ENCODE measurements at places on chromosomes 1 and 21.

DNA sequence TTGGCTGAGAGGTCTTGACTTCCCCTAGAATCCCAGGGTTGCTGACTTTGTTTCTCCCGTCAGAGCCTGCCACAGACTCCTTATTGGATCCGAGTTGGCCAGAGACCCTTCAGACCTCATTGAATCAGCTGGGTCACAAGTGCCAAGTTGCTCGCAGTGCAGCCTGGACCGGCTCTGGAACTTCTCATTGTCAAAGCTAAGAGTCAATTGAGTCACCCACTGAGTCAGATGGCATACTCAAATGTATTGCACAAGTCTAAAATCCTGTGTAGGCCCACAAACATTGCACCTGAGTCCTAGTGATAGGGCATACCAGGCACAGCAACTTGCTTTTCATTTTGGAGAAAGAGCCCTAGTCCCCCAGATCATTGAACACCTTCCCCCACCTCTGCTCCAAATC lies 20.4 kb upstream of the SCAF4 start:
- no peak for DNase-seq

- no peak for DNase-seq
These were observed 106.0 kb downstream of the ESRRG start for GRCh38 chr1:216617081-216617875.

DNA sequence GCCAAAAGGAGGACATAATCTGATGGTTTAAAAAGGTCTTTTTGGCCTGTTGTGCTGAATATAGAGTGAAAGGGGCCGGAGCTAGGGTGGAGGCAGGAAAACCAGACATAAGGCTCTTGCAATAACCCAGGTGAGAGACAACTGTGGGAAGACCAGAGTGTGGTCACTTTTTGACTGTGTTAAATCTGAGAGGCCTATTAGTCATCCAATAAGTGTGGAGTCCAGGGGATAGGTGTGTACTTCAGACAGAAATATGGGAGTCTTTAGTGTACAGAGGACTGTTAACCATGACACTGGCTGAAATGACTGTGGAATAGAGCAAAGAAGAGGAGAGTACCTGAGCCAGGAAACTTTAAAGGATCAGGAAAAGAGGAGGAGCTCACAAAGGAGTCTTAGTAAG lies 89.3 kb downstream of the VAV3 start:
- no peak for DNase-seq

DNA sequence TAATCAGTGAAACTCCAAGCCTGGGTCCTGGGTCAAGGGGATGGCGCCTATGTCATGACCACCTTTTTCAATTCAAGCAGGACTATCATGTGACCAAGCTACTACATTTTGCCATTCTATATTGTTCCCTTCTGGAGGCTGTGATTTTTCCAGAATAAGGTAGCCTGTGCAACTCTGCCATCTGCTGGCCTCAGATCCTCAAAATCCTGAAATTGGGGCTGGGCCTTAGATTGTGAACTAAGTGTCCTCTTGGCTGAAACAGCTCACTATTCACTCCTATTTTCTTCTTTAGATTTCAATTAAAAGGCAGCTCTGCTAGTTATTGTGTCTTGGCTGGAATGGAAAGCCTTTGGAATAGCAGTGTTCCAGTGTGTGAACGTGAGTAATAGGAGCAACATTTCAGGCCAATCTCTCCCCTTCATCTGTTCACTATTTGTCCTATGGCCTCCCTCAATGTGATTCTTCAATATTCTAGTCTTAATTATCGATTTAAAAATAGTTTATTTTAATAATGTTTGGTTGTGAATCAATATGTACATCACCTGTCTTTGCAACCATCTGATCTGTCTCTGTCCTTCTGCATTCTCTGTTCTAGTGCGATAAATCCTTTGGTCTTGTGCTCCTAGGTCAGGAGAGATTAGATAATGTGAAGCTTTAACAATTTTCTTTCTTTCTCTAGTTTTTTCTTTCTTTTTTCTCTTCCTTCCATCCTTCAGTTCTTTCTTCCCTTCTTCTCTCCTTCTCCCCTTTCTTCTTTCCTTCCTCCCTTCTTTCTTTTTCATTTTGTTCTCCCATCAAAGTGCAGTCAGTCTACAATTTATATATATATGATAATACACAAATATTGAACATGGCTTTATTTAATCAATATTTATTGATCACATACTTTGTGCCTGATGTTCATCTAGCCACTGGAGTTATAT lies 69.8 kb downstream of the CR1 start:
- no peak for DNase-seq

DNA sequence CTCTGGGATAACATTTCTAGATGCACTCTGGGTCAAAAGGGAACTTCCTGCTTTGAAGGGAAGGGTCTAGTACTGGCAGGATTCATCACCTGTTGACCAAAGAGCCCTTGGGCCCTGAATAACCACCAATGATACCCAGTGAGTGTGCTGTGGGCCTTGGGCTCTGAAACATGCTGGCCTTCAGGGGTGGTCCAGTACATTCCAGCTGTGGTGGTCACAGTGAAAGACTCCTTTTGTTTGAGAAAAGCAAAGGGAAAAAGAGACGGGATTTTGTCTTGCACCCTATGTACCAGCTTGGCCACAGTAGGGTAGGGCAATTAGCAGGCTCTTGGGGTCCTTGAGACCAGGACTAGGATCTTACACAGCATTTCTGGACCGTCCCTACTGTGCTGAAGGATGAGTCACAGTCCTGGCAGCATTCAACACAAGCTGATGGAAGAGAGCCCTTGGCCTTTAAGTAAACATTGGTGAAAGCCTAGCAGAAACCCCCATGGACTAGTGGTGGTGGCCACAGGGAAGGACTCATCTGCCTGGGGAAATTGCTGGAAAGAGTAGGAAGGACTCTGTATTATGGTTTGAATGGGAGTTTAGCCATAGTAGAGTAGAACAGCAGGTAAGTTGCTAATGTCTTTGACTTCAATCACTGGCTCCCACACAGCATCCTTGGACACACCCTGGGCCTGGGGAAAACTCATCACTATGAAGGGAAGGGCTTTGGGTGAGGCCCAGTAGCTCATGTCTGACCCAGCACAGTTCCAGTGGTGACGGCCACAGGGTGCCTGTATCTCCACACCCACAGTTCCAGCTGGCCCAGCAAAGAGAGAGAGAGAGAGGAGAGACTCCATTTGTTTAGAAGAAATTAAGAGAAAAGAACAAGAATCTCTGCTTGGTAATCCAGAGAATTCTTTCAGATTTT lies 87.5 kb downstream of the COL24A1 start:
- no peak for DNase-seq

- no peak for DNase-seq
These were observed 27.0 kb upstream of the BTG2 start for GRCh38 chr1:203278082-203278884.

- DNase-seq = peak; percentile 7
These were observed 75.8 kb downstream of the ARHGEF16 start for GRCh38 chr1:3530086-3530925.

DNA sequence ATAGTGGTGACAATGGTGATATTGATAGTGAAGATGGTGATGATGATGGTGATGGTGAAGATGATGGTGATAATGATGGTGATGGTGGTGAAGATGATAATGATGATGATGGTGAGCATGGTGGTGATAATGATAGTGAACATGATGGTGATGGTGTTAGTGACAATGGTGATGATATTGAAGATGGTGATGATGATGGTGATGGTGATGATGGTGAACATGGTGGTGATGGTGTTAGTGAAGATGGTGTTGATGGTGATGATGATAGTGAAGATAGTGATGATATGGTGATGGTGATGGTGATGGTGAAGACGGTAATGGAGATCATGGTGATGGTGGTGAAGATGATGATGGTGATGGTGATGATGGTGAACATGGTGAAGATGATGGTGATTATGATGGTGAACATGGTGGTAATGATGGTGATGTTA lies 259.2 kb downstream of the MATN1 start:
- DNase-seq = no peak

DNA sequence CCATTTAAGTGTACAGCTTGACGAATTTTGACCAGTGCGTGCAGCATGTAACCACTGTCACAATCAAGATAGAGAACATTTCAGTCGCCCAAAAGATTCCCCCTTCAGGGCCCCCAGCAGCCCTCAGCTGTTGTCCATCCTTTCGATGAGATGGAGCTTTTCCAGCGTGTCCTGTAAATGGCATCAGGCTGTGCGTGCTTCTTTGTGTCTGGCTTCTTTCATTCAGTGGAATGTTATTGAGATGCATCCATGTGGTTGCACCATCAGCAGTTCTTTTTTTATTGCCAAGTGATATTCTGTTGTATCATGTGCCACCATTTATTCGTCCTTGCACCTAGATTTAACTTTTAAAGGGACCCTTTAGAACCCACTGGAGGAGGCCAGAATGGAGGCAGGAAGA lies 21.9 kb downstream of the UBE2Q1 start:
- DNase-seq = no peak

DNA sequence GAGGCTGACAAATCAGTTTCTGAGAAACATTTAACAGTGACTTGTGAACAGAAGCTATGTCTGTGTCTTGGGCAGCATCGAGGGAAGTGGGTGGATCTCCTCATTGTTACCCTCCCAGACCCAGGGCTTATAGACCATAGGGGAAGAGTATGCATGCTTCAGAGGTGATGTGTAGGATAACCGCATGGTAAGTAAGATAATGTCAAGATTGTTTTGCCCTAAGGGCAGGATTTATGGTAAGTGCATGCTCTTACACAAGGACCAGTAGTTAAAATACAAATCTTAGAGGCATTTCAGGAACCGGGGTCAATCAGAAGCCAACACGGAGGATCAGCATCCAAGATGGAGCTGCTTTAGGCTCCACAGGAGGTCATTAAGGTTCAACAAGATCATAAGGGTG lies 7.7 kb upstream of the PRMT2 start:
- no peak for DNase-seq

DNA sequence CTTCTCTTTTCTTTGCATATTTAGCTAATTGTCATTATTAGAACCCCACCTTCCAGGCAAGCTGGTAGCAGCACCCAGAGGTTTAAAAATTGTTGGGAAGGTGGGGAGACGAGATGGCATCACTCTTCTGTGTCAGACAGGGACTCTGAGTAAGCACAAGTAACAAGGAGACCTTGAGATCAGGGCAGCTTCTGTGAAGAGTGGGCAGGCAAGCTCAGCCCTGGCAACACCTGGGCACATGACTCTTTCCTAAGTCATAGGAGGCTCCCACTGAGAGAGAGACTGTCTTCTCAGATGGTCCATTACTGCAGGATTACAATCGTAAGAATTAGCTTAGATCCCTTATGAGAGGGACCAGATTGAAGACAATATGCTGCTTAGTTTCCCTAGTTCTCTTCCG lies 183.5 kb downstream of the BRINP2 start:
- DNase-seq = no peak

- peak; percentile 43 for DNase-seq
These were observed 33.4 kb downstream of the QSOX1 start for GRCh38 chr1:180188091-180188506.

- DNase-seq = no peak
These were observed 31.4 kb downstream of the POFUT2 start for GRCh38 chr21:45256021-45256911.

DNA sequence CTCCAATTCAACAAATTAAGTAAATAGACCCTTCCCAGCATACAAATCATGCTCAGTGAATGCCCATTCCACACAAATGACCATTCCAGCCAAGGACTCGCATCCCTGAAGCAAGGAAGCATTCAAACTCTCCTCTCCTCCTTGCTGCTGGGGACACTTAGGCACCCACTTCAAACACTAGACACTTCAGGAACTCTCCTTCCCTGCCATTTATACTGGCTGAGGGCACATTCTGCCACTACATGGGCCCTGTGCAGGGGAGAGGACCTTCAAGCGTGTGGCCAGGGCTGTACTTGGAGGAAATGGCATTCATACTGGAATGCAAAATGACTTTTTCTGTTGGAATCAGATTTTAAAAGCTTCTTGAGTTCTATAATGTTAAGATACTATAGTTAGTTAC lies 22.3 kb downstream of the GJA5 start:
- DNase-seq = no peak

GRCh38 chr1:29416267-29417146 lies 180.2 kb downstream of the PTPRU start:
- DNase-seq = no peak

DNA sequence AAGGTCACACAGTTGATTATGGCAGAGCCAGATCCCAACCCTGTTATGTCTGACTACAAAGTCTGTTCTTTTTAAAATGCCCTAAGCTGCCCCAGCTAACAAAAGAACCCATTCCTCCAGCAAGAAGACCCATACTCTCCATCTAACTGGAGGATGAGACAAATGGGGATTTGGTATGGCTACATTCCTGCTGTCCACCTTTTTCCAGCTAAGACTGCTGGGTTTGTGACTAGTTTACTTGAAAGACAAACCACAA lies 112.8 kb downstream of the KIAA0319L start:
- no peak for DNase-seq

DNA sequence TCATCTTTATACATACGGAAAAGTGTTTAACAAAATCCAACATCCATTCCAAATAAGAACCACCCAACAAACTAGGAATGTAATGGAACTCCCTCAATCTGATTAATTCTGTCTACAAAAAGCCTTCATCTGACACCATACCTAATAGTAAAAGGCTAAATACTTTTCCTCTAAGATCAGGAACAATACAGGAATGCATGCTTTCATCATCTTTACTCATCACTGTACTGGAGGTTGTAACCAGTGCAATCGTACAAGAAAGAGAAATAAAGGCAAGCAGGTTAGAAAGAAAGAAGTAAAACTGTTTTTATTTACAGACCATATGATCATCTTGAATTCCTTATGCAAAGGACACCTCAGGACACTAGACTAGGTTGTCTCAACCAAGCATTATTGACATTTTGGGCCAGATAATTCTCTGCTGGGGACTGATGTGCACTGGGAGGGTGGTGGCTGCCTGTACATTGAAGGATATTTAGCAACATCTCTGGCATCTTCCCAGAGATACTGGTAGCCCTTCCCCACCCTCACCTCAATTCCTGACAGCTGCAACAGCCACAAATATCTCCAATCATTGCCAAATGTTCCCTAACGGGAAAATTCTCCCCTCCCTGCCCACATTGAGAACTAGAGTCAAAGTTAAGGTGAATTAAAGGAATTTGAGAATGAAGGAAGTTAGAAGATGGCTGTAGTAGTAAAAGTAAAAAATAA lies 30.6 kb upstream of the INSL5 start:
- DNase-seq = no peak

DNA sequence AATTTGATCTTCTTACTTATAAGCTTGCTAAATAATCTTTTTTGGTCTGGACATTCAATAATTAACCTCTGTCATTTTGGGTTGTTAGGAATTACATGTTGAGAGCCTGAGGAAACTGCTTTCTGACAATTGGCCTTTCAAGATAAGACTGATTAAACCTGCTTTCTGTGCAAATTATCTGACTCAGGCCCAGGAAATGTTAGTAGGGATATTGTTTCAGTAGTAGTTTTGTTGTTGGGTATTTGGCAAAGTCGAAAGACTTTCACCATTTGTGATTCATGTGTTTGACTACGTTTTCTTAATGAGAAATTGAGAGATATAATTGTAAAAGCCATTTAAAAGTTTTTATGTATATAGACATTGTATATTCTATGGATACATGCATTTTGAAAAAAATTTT lies 81.1 kb upstream of the GPR88 start:
- no peak for DNase-seq
